ENCODE measurements at places on chromosomes 16 and 17. TPM values are rescaled to one million over a fixed set of nuclear protein-coding genes. Genes with fewer than 3 reads are reported as not detected.

DNA sequence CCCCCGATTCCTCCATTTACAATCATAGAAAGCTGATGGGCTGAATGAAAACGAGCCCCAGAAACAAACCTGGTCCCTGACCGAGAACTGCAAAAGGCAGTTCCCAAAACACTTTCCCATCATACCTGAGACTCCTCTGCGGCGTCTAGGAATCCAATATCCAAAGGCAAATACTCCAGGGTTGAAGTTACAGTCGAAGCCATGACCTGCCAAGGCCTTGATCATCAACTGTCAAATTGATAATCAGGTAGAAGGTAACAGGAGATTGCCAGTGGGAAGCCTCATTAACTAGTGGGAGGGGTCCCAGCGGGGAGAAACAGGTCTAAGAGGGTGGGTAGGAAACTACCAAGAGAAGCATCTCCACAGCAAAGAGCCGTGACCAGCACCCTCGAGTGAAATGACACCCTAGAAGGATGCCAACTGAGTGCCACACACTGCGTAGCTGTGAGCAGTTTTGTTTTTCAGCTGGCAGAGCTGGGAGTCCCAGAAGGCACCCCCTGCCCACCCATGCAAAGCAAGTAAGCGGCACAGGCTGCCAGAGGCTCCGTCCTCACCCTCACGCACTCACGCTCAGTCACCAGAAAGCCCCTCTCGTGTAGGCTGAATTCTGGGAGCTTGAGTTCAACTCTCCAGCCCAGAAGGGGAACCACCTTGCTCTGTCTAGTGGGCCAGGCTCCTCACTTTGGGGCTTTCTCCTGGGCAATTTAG is 146.1 kb downstream of the GAS7 start:
- DNase-seq: no peak

DNA sequence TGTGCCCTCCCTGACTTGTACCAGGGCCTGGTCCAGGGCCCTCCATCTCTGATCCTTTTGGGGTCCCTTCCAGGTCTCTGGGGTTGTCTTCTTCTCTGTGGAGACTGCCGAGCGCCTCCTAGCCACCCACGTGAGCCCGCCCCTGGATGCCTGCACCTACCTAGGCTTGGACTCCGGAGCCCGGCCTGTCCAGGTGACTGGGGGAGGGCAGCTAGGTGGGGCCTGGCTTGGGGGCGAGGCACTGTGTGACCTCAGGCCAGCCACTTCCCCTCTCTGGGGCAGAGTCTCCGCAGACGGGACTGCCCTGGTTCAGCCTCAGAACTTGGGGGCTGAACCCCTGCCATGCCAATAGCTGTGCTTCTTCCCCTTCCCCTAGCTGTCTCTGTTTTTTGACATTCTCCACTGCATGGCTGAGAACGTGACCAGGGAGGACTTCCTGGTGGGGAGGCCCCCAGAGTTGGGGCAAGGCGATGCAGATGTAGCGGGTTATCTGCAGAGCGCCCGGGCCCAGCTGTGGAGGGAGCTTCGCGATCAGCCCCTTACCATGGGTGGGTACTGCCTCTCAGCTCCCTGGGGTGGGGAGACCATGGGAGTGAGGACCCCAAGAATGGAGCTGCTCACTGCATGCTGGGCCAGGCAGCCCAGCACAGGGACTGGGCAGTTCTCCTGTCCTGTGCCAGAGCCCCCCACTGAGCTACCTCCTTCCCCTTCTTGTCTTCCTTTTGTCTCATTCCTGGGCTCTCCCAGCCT is 14.6 kb downstream of the FCSK start:
- DNase-seq: no peak

GRCh38 chr17:58706351-58707140 is 14.1 kb downstream of the RAD51C start:
- DNase-seq: no peak

GRCh38 chr16:51834133-51834532 is 683.1 kb upstream of the SALL1 start:
- DNase-seq: no peak

- no peak for DNase-seq
Measured at GRCh38 chr17:11690681-11691080, 92.4 kb downstream of the DNAH9 start.

DNA sequence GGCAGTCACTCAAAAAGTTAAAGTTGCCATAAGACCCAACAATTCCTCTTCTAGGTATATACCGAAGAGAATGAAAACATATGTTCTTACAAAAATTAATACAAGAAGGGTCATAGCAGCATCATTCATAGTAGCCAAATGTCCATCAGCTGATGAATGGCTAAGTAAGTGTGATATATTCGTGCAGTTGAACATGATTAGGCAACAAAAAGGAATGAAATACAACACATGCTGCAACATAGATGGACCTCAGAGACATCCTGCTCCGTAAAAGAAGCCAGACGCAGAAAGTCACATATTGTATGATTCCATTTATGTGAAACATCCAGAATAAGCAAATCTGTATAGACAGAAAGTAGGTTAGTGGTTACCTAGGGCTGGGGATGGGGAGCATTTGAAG is 229.4 kb upstream of the CACNG5 start:
- DNase-seq: no peak

GRCh38 chr16:8589057-8589899 is 1.0 kb downstream of the TMEM114 start:
- DNase-seq: peak; percentile 55

DNA sequence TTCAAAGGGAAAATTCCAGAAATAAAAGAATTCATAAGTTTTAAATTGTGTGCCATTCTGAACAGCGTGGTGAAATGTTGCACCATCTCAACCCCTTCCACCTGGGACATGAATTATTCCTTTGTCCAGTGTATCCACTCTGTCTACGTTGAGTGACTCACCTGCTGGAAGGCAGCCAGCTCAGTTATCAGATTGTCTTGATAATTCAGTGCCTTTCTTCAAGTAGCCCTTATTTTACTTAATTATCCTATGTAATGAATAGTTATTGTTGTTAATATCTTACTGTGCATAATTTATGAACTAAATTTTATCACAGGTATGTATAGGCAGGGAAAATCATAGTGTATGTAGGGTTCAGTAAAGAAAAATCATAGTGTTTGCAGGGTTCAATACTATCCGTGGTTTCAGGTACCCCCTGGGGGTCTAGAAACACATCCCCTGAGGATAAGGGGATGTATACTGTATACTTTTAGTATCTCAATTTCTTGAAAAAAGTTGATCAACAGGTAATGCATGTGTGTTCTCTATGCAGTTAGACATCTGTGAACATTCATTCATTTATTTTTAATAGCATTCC is 7.7 kb upstream of the PCTP start:
- DNase-seq: no peak

DNA sequence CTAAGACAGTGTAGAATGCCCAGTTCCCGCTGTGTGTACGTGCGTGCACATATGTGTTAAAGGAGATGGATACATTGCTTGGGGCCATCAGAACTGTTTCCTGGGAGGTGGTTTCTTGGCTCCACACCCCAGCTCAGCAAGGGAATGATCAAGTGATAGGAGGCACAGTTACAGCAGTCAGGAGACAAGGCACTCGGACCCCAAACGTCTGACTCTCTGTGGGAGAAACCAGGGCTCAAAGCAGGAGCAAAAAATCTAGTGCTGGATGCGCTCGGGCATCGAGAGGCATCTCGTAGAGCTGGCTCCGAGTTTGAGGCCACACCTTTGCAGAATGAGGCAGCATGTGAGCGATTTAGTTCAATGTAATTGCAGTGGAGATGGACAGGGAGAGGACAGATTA is 71.9 kb downstream of the RBBP6 start:
- DNase-seq: no peak

GRCh38 chr16:25390761-25391160 is 133.1 kb upstream of the ZKSCAN2 start:
- DNase-seq: no peak

DNA sequence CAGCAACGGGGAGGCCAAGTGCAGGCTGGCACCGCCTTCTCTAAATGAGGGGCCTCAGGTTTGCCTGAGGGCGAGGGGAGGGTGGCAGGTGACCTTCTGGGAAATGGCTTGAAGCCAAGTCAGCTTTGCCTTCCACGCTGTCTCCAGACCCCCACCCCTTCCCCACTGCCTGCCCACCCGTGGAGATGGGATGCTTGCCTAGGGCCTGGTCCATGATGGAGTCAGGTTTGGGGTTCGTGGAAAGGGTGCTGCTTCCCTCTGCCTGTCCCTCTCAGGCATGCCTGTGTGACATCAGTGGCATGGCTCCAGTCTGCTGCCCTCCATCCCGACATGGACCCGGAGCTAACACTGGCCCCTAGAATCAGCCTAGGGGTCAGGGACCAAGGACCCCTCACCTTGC is 18.5 kb downstream of the NGFR start:
- peak; percentile 18 for DNase-seq

GRCh38 chr16:4261557-4262172 is 11.2 kb downstream of the TFAP4 start:
- peak; percentile 82 for DNase-seq

DNA sequence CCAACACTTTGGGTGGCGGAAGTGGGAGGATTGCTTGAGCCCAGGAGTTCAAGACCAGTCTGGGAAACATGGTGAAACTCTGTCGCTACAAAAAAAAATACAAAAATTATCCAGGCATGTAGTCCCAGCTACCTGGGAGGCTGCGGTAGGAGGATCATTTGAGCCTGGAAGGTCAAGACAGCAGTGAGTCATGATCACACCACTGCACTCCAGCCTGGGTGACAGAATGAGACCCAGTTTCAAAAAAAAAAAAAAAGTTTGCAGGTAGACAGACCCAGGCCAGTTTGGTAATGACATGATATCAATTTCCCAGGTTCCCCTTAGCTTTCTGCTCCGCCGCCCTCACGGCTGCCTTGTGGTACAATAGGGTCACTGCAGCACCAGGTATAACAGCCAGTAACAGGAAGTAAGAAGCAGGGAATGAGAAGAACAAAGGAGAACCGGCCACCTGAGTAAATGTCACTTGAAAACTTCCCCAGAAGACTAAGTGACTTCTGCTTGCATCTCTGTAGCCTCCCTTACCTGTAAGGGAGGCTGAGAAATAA is 201.2 kb upstream of the HSBP1 start:
- no peak for DNase-seq

DNA sequence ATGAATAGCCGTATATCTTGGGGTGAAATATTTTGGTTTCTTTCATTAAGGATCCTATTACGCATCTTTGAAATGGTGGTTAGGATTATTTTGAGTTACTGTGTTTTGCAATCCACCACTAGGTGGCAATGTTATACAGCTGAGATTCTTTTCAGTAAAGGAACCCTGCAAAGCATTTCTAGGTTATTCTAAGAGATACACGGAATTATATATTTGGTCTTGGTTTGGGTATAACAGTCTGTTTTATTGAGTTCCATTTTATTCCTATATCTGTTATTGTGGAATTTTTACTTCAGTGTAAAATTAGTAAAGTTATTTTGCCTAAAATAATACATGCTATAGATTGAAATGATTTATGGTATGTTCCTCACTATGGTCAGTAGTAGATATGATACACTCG is 62.9 kb upstream of the CPHXL start:
- no peak for DNase-seq

DNA sequence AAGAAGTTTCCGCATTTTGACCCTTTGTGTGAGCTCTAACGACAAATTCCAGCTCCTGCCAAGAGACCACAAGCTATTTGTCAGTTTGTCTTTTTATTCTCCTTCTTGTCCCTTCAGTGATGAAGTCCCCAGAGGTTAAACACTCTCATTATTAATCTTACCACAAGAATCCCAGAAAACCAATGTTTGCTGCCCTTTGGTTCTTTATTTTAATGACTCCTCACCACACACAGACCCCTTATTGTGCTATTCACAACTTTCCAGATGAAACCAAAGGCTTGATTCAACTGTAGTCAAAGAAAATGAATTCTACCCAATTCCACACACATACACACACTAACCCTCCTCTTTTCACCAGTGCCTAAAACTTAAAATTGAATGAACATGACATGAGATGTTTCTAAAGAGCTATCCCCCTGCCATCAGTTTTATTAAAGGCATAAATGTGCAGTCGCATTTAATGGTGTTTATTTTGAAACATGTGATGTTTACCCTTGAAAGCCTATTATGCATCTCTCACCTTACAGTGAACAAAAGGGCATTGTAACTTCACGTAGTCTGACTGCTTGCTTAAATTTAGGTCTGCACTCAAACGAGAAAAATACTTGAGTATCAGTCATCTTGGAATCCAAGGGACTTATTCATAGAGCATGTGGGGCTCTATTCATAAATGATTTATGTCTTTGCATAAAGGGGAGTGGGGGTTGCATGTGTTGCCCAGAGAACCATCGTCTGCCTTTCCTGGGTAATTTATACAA is 44.1 kb downstream of the PCTP start:
- no peak for DNase-seq

DNA sequence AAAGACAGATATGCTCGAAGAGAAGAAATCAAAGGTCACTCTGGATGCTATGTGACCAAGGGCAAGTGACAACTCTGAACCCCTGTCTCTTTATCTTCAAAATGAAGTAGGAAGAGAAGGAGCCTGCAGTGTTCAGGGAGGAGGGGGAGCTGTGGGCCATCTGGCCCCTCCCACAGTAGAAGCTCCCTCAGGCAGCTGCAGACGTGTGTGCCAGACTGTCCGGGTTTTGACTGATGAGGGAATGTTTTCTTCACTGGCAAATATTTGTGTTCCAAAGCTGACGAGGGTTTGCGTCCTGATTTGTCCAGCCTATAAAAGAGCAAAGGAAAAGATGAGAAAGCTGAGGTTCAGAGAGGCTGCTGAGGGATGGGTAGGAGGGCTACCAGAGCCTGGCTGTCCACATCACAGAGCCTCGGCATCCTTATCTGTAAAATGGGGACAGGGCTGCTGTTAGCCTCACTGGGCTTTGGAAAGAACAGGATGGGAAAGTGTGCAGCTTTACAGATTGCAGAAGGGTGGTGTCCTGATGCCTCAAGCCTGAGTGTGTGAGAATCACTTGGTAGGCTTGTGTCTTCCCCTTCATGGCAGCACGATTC is 1.8 kb upstream of the GINS2 start:
- DNase-seq: no peak

DNA sequence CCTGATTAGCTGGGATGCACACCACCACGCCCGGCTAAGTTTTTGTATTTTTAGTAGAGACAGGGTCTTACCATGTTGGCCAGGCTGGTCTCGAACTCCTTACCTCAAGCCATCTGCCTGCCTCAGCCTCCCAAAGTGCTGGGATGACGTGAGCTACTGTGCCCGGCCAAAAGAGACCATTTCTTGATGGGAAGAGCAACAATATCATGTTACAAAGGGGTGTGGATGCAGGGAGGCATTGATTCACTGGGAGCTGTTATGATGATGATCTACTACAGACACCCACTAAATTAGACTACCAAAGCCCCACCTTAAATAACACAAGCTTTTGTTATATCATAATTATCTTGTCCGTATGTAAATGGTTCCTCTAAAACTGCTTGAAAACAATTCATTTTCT is 81.4 kb upstream of the PSMD7 start:
- DNase-seq: no peak

GRCh38 chr16:74813109-74813641 is 38.6 kb upstream of the FA2H start:
- peak; percentile 91 for DNase-seq

ULK2 gene
- total RNA-seq: 42.3 TPM

CDK5R1 gene
- 73.9 TPM for total RNA-seq

NTN1 gene
- total RNA-seq: 0.76 TPM

RNF43 gene
- not detected for total RNA-seq

MYH8 gene
- total RNA-seq: 0.96 TPM

PLSCR3 gene
- total RNA-seq: 78.1 TPM

OTOA gene
- total RNA-seq: not detected

AHSP gene
- total RNA-seq: not detected

CD300H gene
- total RNA-seq: not detected

FLII gene
- 203 TPM for total RNA-seq

OR4D1 gene
- not detected for total RNA-seq

C16orf86 gene
- total RNA-seq: 3.4 TPM
